ENCODE measurements at places on chromosomes 1 and 21. TPM values are rescaled to one million over a fixed set of nuclear protein-coding genes. Genes with fewer than 3 reads are reported as not detected.

- H3K4me3 ChIP-seq, result no peak overlapping the region
- H3K36me3 ChIP-seq, result no peaks in the 10 kb centered on the region
- DNase-seq, result no peak
- no peak overlapping the region for H3K27ac ChIP-seq
Measured at GRCh38 chr1:179441501-179441900, 75.7 kb downstream of the AXDND1 start.

DNA sequence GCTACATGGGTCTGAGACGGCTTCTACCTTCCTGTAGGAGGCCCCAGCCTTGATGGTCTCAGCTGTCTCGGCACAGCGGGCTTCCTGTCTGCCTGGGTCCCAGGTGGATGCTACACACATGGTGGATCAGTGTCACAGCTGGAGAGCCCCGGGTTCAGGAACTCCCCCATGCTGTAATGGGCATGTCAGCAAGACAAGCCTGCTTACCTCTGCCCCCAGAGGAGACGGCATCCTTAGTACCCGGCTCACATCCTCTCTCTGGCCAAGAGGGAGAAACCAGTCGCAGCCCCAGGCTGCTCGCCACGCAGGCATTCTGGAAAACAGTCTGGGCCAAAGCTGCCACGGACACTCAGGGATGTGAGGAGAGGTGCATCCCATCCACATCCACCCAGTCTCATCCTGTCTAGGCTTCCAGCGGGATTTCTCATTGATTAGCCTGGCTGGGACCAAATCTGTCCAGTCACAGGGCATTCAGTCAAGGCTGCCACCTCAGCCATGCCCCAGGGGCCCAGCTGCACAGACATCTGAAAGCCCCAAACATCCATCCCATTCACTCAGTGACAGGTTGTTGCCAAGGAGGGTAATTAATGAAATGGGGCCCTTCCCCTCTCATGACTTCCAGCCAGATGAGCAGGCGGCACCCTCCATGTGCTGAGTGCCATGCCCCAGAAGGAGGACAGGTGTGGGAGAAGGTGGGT lies 10.5 kb downstream of the SNAP47 start:
- no peak overlapping the region for H3K27ac ChIP-seq
- no peaks in the 10 kb centered on the region for H3K27me3 ChIP-seq
- no peak overlapping the region for H3K4me3 ChIP-seq
- H3K4me1 ChIP-seq, result peaks cover 26% of the 10 kb centered on the region
- H3K36me3 ChIP-seq, result no peaks in the 10 kb centered on the region

- H3K4me1 ChIP-seq, result no peaks in the 10 kb centered on the region
- H3K4me3 ChIP-seq, result no peak overlapping the region
- H3K36me3 ChIP-seq, result no peaks in the 10 kb centered on the region
- no peaks in the 10 kb centered on the region for H3K27me3 ChIP-seq
- no peak overlapping the region for H3K27ac ChIP-seq
Measured at GRCh38 chr1:106952776-106953175, 103.7 kb upstream of the PRMT6 start.

DNA sequence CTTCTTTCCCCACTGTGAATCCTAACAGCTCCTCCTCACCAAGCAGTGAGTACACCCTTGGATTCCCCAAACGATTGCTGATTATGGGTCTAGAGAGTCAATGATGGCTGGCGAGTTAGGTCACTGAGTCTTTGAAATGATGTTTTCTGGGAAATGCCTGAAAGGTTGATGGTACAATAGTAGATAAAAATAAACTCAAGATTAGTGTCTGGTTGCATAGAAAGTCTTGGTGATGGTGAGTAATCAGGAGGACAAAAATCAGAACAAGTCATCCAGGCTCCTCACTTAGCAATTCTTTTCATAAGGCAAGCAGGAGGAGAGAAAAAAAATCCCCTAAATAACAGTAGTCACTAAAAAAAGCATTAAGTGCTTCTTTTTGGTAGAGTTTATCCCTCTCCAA lies 22.6 kb downstream of the HLX start:
- H3K4me1 ChIP-seq, result no peaks in the 10 kb centered on the region
- H3K4me3 ChIP-seq, result no peak overlapping the region
- no peak overlapping the region for H3K27ac ChIP-seq
- no peaks in the 10 kb centered on the region for H3K27me3 ChIP-seq
- H3K36me3 ChIP-seq, result no peaks in the 10 kb centered on the region
- DNase-seq, result no peak

Gene DCDC2B
- total RNA-seq, result not detected

Gene EPHA2
- total RNA-seq, result 25.9 TPM
